ENCODE measurements at places on chromosomes 6 and 20. TPM values are rescaled to one million over a fixed set of nuclear protein-coding genes. Genes with fewer than 3 reads are reported as not detected.

The HMGCLL1 gene
- total RNA-seq: 0.33 TPM

The HELZ2 gene
- total RNA-seq: 37.2 TPM

The TMEM217 gene
- 0.89 TPM for total RNA-seq

The ECT2L gene
- total RNA-seq: not detected

The KCNQ5 gene
- 2.9 TPM for total RNA-seq

Data from mesangial cell (primary cell).